ENCODE measurements at places on chromosomes 6 and 20.

DNA sequence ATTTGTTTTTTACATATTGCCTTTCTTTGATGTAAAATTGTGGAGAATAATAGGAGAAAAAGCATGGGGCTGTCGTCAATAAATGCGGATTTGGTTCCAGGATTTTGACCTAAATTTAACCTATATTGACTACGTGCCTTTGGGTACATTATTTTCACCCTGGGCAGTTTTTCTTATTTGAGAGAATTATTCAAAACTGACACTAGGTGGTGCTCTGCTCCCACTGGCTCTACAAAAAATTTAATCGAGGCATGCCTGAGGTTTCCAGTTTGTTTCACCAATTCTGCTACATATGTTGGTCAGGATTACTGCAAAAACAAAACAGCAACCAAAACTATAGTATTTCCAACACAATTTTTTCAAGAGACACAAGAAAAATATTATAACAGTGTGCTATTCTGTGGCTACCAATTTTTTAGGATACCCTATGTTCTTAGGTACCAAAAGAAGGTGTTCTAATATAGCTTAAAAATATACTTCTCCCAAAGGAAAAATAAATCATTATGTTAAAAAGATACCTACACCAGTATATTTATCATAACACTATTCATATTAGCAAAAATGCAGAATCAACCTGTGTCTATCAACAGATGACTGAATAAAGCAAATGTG lies 48.6 kb upstream of the FABP7 start:
- H3K27me3 ChIP-seq = no peaks in the 10 kb centered on the region
- DNase-seq = no peak
- no peaks in the 10 kb centered on the region for H3K36me3 ChIP-seq
- H3K4me3 ChIP-seq = no peak overlapping the region

GRCh38 chr6:142187209-142187608 lies 40.1 kb downstream of the VTA1 start:
- no peaks in the 10 kb centered on the region for H3K4me1 ChIP-seq
- no peaks in the 10 kb centered on the region for H3K27me3 ChIP-seq
- H3K4me3 ChIP-seq = no peak overlapping the region
- H3K27ac ChIP-seq = no peak overlapping the region
- H3K36me3 ChIP-seq = no peaks in the 10 kb centered on the region
- no peak for DNase-seq

GRCh38 chr6:14353798-14354197 lies 236.2 kb downstream of the CD83 start:
- peaks cover 6% of the 10 kb centered on the region for H3K4me1 ChIP-seq
- peaks cover 5% of the 10 kb centered on the region for H3K36me3 ChIP-seq
- H3K27me3 ChIP-seq = no peaks in the 10 kb centered on the region
- DNase-seq = no peak
- H3K27ac ChIP-seq = no peak overlapping the region

DNA sequence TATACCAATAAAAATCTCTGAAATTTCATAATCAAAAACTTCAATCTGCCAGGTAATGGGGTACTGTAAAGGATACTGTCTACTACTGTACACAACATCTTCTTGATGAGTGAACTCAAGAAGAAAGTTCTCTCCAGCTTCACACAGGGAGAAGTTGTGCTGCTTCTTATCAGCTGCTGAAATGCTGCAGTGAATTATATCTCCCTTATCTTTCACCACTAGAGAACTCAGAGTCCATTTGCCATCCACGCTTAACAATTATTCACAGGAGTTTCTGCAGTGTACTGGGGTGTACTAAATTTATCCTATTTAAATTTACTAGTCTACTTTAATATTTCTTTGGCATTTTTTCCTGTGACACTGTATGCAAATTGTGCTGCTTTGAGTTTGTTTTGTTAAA lies 384.8 kb downstream of the TFAP2B start:
- DNase-seq = no peak
- no peak overlapping the region for H3K4me3 ChIP-seq
- no peak overlapping the region for H3K27ac ChIP-seq
- no peaks in the 10 kb centered on the region for H3K36me3 ChIP-seq

GRCh38 chr6:97460394-97461080 lies 177.5 kb upstream of the MMS22L start:
- no peak for DNase-seq
- peak overlapping the region; percentile 18 for H3K4me3 ChIP-seq
- H3K27me3 ChIP-seq = no peaks in the 10 kb centered on the region
- no peaks in the 10 kb centered on the region for H3K36me3 ChIP-seq
- peaks cover 3% of the 10 kb centered on the region for H3K4me1 ChIP-seq
- H3K27ac ChIP-seq = no peak overlapping the region

GRCh38 chr20:46757754-46758678 lies 48.6 kb downstream of the SLC2A10 start:
- no peak overlapping the region for H3K4me3 ChIP-seq
- DNase-seq = peak; percentile 66
- no peak overlapping the region for H3K27ac ChIP-seq
- no peaks in the 10 kb centered on the region for H3K36me3 ChIP-seq

GRCh38 chr20:59006864-59007664 lies at the start of gene CTSZ:
CTSZ (minus strand) TSS chr20:59007254; CDS start chr20:59007128, 126 bp downstream.
- H3K4me1 ChIP-seq = peaks cover 7% of the 10 kb centered on the region
- peak within 1 kb of the TSS; percentile 76 for H3K4me3 ChIP-seq
- DNase-seq = peak; percentile 67

- H3K36me3 ChIP-seq = no peaks in the 10 kb centered on the region
- H3K27me3 ChIP-seq = no peaks in the 10 kb centered on the region
- H3K4me1 ChIP-seq = no peaks in the 10 kb centered on the region
- H3K4me3 ChIP-seq = no peak overlapping the region
Observed at GRCh38 chr6:88599571-88599970, 363.8 kb downstream of the RNGTT start.

- H3K4me3 ChIP-seq = no peak overlapping the region
- no peaks in the 10 kb centered on the region for H3K4me1 ChIP-seq
- no peaks in the 10 kb centered on the region for H3K27me3 ChIP-seq
- H3K27ac ChIP-seq = no peak overlapping the region
- H3K36me3 ChIP-seq = peaks cover 12% of the 10 kb centered on the region
Observed at GRCh38 chr6:88780714-88781389, 182.6 kb downstream of the RNGTT start.

GRCh38 chr6:55992546-55992945 lies 117.2 kb upstream of the BMP5 start:
- H3K27me3 ChIP-seq = no peaks in the 10 kb centered on the region
- H3K4me1 ChIP-seq = no peaks in the 10 kb centered on the region
- H3K27ac ChIP-seq = no peak overlapping the region
- DNase-seq = no peak

- H3K36me3 ChIP-seq = no peaks in the 10 kb centered on the region
- H3K27ac ChIP-seq = no peak overlapping the region
- H3K27me3 ChIP-seq = no peaks in the 10 kb centered on the region
- no peak overlapping the region for H3K4me3 ChIP-seq
- no peak for DNase-seq
Observed at GRCh38 chr20:61297986-61298385, 45.9 kb downstream of the CDH4 start.

- H3K4me1 ChIP-seq = peaks cover 7% of the 10 kb centered on the region
- H3K27me3 ChIP-seq = peaks cover 79% of the 10 kb centered on the region
- no peaks in the 10 kb centered on the region for H3K36me3 ChIP-seq
- no peak for DNase-seq
- no peak overlapping the region for H3K27ac ChIP-seq
Observed at GRCh38 chr6:98832284-98833056, 1.9 kb upstream of the POU3F2 start.

DNA sequence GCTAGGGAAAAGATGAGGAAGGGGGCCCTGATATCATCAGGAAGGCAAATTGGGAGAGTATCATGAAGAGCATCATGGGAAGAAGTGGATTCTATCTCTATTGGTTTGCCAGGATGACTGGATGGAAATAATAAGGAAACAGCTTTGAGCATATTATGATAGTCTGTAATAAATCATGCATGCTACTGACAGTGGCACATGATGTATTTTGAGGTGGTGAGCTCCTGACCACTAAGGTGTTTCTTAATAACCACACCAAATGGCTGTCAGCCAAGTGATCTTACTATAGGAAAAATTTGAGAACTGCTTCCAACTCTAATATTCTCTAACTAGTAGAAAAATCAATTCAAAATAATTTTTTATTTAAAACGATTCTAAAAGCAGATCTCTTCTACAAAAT lies 548.4 kb upstream of the JAG1 start:
- no peaks in the 10 kb centered on the region for H3K36me3 ChIP-seq
- no peaks in the 10 kb centered on the region for H3K4me1 ChIP-seq
- H3K27me3 ChIP-seq = no peaks in the 10 kb centered on the region
- no peak overlapping the region for H3K27ac ChIP-seq
- no peak overlapping the region for H3K4me3 ChIP-seq
- no peak for DNase-seq

- H3K4me3 ChIP-seq = peak overlapping the region; percentile 66
- H3K4me1 ChIP-seq = peaks cover 30% of the 10 kb centered on the region
- H3K36me3 ChIP-seq = no peaks in the 10 kb centered on the region
Observed at GRCh38 chr20:53738039-53738944, 144.7 kb upstream of the ZNF217 start.

DNA sequence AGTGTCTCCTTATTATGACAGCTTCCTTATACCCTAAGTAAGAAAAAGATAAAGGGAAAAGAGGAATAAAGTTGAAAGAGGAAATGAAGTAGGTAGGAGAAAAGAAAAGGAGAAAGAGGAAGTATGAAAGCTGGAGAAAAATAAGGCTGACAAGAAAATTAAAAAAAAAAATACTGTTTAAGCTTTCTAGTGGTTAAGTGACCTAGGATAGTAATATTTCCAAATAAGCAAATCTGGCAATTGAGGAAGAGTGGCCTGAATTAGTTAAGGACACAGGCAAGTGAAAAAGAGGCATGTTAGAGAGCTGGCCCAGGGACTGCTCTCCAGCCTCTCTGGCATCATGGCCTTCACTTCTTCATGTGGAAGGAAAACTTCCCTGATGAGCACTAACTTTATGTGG lies 76.5 kb upstream of the ADGRF1 start:
- H3K36me3 ChIP-seq = no peaks in the 10 kb centered on the region
- no peaks in the 10 kb centered on the region for H3K27me3 ChIP-seq
- no peak overlapping the region for H3K4me3 ChIP-seq
- H3K27ac ChIP-seq = no peak overlapping the region
- no peak for DNase-seq

DNA sequence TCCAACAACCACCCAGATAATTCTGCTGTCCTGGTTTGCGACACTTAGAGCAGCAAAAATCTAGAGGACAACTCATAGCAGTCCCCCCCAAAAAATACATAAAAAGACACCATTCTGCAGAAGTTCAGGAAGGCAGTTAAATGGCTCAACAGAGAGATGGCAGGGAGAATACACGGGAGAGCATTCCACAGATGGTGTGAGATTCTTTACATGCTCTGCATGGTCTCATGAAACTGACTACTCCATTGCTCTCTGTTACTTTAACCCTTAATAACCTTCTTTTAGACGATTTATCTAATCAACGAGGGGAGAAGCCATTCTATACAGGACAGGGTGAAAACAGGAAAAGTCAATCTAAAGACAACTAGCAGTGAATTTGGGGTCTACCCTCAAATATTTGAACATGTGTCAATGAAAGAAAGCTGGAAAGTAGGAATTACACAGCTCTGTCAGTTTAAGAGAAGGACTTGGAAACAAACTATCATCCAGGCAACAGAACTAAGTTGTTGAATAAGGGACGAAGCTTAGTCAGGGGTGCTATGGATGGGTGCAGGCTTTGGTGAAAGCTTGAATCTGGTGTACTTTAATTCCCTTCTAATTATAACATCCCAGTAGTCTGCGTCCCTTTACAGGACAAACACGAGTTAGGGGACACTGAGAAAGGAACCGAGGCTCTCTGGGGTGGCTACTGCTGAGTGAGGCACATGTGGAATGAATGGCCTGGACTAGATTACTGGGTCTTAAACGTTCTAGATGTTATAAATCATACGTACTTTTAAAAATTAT lies 5.1 kb downstream of the PERP start:
- no peak for DNase-seq
- peaks cover 7% of the 10 kb centered on the region for H3K36me3 ChIP-seq
- peaks cover 2% of the 10 kb centered on the region for H3K4me1 ChIP-seq
- H3K27ac ChIP-seq = no peak overlapping the region
- no peak overlapping the region for H3K4me3 ChIP-seq

DNA sequence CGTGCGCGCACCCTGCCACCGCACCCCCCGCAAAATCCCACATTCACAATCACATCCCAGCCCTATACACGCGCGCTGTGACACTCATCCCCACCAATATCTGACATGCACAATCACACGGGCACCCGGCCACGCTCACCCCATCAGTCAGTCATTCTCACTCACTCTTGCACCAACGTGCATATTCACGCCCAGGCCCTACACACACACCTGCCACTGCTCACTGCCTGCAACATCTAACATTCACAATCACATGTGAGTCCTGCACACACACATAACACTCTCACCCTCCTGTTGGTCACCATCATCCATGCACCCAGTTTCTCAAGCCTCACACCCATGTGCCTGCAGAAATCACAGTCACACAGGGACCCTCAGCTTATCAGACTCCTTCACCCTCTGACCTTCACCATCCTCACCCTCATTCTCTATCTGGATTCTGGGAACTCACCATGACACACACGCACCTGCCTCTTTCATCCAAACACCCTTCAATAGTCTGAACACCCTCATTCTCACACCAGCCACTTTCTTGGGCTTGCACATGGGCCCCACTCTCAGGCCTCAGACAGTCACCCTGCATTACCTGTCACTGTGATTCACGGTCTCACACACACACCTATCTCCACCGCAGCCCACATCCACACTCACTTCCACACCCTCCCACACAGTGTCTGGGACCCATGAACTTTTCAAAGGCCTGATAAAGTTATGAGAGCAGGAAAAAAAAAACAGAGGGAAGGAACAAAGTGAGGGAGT lies 748 bp upstream of the ATP9A start:
- peaks cover 3% of the 10 kb centered on the region for H3K36me3 ChIP-seq
- H3K27ac ChIP-seq = no peak overlapping the region
- no peaks in the 10 kb centered on the region for H3K4me1 ChIP-seq
- peak overlapping the region; percentile 82 for H3K4me3 ChIP-seq
- DNase-seq = no peak

- H3K4me1 ChIP-seq = no peaks in the 10 kb centered on the region
- H3K27ac ChIP-seq = no peak overlapping the region
- no peak for DNase-seq
- no peak overlapping the region for H3K4me3 ChIP-seq
Observed at GRCh38 chr6:101840100-101840499, 446.6 kb downstream of the GRIK2 start.

Measured in H9 (cell line).